Activated naive CD4-positive, alpha-beta T cell treated with anti-CD3 and anti-CD28 coated beads for 36 hours (primary cell): ENCODE measurements at places on chromosomes 2 and 18. TPM values are rescaled to one million over a fixed set of nuclear protein-coding genes. Genes with fewer than 3 reads are reported as not detected.
A peak's percentile ranks its signal among the peaks of the same experiment; 100 is the strongest.

Gene PLCL1
- 3.3 TPM for total RNA-seq

Gene CYP27C1
- total RNA-seq = not detected

Gene FOXI3
- not detected for total RNA-seq

Gene CFAP221
- total RNA-seq = not detected

Gene ALK
- not detected for total RNA-seq

Gene ABCG5
- not detected for total RNA-seq

Gene MRO
- not detected for total RNA-seq

Gene DQX1
- total RNA-seq = 0.45 TPM

DNA sequence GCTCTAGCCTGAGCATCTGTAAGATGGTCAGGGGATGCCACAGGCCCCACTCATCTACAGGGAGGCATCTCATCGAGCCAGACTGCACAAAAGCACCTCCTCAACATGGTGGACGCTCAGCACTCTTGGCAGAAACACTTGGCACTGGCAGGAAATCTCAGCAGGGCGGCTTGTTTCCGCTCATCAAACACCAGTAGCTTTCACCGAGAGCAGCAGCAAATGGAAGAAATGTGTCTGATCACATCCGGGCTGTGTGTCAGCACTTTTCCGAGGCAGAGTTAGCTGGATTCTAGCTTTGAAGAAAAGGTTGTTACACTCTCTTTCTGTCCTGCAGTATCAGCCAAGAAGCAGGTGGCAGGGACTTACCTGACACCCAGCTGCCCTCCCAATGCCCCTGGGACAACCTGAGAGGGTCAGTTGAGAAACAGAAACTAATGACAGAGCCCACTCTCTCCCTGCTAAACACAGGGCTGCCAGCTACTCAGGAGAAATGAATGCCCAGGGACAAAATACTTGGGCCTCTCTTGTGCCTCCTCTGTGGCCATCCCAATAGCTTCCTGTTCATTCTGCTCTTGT, 68.9 kb upstream of the FZD7 start:
- DNase-seq = peak; percentile 53

DNA sequence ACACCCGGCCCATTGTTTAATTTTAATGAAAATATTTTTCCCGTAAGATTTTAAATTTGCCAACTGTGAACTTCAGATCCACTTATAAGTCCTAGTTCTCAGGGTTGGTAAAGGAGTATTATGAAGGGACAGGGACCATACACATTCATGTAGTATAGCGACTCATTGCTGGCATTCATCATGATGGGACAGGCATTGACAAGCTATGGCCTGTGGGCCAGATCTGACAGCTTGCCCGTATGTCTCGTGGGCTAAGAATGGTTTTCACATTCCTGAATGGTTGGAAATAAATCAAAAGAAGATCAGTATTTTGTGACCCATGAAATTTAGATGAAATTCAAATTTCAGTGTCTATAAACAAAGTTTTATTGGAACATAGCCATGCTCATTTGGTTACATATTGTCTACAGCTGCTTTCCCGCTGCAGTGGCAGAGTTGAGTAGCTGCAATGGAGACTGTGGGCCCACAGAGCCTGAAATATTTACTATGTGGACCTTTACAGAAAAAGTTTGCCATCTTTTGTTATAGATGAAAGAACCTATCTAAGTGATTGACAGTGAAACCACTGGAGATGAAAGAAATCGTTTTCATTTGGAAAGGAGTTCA, 4.1 kb downstream of the RAPGEF4 start:
- DNase-seq = no peak

GRCh38 chr2:20197192-20197591, 27.7 kb downstream of the SDC1 start:
- no peak for DNase-seq

DNA sequence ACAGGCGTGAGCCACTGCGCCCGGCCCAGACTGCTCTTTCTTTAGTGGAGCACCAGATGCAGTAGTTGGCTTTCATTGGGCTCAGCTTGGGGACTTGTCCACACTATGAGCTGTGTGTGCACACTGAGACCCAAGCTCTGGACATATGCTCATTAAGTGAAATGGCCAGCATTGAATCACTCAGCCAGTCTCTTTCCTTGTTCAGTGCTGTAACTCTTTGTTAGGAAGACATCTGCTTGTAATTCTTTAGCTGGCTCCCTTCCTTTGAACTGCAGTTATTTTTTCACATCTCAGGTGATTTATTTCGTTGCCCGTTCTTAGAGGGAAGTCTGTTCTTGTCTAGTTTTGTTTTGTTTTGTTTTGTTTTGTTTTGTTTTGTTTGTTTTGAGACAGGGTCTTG, 70.5 kb downstream of the CAB39 start:
- DNase-seq = no peak

GRCh38 chr2:154452906-154453493, 245.5 kb upstream of the KCNJ3 start:
- no peak for DNase-seq

GRCh38 chr2:65765376-65765775, 333.0 kb upstream of the SPRED2 start:
- DNase-seq = no peak

DNA sequence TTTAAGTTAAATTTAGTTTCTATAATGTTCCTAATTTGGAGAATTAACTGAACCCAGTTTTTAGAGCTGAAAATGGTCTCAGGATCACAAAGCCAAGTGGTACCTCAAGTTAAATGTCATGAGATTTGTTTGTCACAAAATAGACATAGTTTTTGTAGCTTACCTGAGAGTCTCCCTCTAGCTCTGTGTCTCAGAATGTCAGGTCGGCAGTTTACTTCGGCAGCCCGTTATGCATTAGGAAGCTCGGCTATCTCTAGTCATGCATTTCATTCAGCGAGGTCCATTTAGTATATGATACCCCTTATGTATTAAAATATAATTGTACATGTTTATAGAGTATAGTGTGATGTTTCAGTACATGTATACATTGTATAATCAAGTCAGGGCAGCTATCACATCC, 155.6 kb downstream of the EML6 start:
- no peak for DNase-seq

DNA sequence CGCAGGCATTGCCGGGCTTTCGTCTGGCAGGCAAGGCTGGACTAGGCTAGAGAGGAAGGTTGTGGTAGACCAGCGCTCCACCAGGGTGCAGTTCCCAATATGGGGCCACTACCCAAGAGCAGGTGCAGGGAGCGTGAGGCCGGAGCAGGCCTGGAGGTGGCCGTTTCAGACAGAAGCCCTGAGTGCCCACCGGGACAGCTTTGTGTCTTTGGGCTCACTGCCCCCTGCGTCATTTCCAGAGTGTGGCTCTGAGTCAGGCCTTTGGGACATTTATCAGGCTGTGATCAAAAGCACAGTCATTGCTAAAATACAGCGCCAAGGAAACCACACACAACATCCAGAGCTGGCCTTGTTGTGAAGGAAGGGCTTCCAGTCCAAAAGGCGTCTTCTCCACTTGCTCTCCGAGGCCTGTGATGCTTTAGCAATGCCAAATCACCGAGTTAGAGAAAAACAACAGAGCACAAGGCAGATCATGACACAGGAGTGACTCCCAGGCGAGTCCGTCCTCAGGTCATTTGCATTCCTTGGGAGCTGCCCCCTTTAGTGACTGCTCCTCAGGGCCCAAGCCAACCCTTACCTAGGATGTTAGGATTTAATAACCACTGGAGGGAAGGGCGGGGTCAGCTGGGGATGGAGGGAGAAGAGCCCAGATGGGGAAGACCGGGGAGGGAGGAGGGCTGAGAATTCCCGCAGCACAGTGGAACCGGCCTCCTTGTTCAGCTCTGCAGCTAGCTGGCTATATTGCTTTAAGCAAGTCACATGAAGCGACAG, 42.3 kb downstream of the RFX8 start:
- no peak for DNase-seq

DNA sequence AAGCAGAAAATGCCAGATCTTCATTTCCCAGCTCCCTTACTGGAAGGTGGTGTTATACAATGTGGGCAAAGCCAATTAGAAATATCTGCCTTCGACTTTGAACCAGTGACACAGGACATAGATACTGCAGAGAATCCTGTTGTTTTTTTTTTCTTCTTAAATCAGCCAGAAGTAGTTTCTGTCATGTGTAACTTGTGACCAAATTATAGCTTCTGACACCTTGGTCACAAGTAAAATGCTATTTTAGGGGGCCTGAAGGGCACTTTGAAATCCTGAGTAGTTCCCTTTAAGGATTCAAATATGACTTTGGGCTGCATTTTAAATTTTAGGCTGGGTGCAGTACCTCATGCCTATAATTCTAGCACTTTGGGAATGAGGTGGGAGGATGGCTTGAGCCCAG, 89.0 kb upstream of the TLK1 start:
- DNase-seq = no peak

- DNase-seq = no peak
Observed at GRCh38 chr18:50594942-50595341, 35.1 kb downstream of the MAPK4 start.

GRCh38 chr2:196125596-196125995, 45.8 kb downstream of the STK17B start:
- DNase-seq = no peak

DNA sequence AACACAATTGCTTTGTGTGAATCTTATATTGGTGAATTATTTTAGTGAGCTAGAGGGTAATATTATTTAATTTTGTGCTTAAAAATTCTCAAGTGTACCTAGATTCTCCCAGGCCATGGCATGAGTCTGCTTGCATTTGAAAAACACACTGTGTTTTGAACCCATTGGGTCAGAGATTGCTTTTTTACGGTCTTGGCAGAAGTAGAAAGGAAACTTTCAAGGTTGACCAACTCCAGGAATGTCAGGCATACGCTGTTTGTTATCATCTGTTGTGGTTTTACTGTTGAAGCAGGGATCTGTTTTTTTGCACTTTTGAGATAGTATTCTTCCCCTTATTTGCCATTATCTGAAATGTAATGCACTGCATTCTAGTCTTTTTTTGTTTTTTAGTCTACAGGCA, 377.4 kb downstream of the RPRM start:
- no peak for DNase-seq

- no peak for DNase-seq
Observed at GRCh38 chr2:105886029-105886454, 141.3 kb downstream of the NCK2 start.

- peak; percentile 4 for DNase-seq
Observed at GRCh38 chr2:67694445-67694844, 297.3 kb downstream of the ETAA1 start.
